ENCODE measurements at places on chromosomes 3 and 15. TPM values are rescaled to one million over a fixed set of nuclear protein-coding genes. Genes with fewer than 3 reads are reported as not detected.

The SCAMP2 gene
- 46.0 TPM for total RNA-seq

The CLDND1 gene
- total RNA-seq: 260 TPM

The SIDT1 gene
- 0.09 TPM for total RNA-seq

The CNTN4 gene
- 0.17 TPM for total RNA-seq

The TIMP4 gene
- 0.34 TPM for total RNA-seq

The GOLGA8R gene
- 1.0 TPM for total RNA-seq

The GOLGA8K gene
- 0.19 TPM for total RNA-seq

The GCSAM gene
- total RNA-seq: not detected

The EPHB3 gene
- under 0.01 TPM for total RNA-seq

The STRA6 gene
- not detected for total RNA-seq

The SI gene
- total RNA-seq: not detected

The GPD1L gene
- total RNA-seq: 26.0 TPM

The THSD4 gene
- total RNA-seq: 34.2 TPM

The LXN gene
- 93.8 TPM for total RNA-seq

The TMEM45A gene
- total RNA-seq: 9.0 TPM

The TMEM212 gene
- total RNA-seq: not detected

The MED12L gene
- 0.05 TPM for total RNA-seq

The IL12A gene
- total RNA-seq: 0.68 TPM

The C3orf38 gene
- total RNA-seq: 22.6 TPM

The KIF15 gene
- total RNA-seq: 21.2 TPM

The EXD1 gene
- total RNA-seq: not detected

The LRRK1 gene
- 12.1 TPM for total RNA-seq

The TRH gene
- not detected for total RNA-seq

The SCAANT1 gene
- total RNA-seq: not detected

The GPR149 gene
- not detected for total RNA-seq

The ROPN1B gene
- total RNA-seq: not detected

The LIPH gene
- not detected for total RNA-seq

The HHLA2 gene
- under 0.01 TPM for total RNA-seq

The SLC35A5 gene
- total RNA-seq: 33.7 TPM

Measured in dermis blood vessel endothelial cell (primary cell).